GOT3 (cell line): ENCODE measurements at places on chromosomes 4 and X.

GRCh38 chrX:44951572-44952067 is 78.6 kb downstream of the KDM6A start:
- no peak for DNase-seq

- DNase-seq: no peak
Measured at GRCh38 chr4:169210504-169211118, 60.1 kb downstream of the SH3RF1 start.

- no peak for DNase-seq
Measured at GRCh38 chr4:52657618-52658501, 1.2 kb downstream of the USP46 start.

DNA sequence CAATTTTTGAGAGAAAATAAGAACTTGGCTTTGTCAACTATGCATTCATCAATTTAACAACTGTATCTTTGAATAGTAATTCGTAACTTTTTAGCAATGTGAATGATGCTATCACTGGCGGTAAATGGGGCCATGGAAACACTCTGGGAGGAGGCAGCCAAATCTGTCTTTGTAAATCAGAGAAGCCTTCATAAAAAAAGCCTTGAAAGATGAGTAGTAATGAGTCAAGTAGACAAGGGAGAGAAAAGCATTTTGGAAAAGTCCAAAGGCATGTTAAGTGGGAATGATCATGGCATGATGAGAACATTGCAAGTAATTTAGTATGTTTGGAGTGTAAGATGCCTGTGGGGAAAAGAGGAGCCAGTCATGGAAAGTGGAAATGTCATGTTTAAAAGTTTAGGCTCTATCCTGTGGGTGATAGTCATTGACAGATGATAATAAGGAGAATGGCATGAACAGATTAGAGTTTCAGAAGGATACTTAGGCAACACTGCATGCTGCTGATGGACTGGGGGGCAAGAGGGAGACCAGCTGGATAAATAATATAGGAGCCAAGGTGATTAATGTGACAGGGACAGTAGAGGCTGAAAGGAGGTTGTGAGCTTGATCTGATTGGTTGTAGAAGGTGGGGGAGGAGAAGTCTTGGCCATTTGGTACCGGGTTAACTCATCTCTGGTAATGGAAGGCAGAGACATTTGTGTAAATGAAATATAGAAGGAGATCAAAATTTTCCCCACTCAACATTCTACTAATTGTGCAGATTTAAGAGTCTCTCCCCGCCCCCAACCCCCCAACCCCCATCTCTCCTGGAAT is 16.3 kb downstream of the SPRY1 start:
- DNase-seq: no peak

GRCh38 chr4:72319601-72320021 is 249.4 kb downstream of the ADAMTS3 start:
- DNase-seq: no peak

DNA sequence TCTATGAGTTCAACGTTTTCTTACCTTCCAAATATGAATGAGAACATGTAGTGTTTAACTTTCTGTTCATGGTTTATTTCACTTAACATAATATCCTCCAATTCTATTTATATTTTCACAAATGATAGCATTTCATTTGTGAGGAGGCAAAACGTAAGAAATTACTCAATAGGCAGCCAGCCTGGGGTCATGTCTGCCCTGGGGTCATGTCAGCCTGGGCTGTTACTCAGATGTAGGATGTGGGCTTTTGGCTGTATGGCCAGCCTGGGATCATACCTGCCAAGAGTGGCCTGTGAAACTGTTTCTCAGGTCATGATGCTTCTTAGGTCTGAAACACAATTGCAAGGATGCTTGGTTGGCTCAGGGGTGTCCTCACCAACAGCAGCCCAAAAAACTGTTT is 187.0 kb downstream of the FBXO8 start:
- DNase-seq: no peak

DNA sequence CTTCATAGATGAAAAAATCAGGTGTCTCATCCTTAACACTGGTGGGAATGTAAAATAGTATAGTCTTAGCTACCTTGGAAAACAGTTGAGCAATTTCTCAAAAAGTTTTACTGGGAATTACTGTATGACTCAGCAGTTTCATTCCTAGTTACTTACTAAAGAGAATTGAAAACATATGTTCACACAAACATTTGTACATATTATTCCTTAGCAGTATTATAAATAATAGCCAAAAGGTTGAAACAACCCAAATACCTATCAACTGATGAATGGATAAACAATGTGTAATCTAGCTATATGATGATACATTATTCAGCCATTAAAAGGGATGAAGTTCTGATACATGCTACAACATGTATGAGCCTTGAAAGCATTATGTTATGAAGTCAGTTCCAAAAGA is 41.7 kb downstream of the RBM46 start:
- no peak for DNase-seq

DNA sequence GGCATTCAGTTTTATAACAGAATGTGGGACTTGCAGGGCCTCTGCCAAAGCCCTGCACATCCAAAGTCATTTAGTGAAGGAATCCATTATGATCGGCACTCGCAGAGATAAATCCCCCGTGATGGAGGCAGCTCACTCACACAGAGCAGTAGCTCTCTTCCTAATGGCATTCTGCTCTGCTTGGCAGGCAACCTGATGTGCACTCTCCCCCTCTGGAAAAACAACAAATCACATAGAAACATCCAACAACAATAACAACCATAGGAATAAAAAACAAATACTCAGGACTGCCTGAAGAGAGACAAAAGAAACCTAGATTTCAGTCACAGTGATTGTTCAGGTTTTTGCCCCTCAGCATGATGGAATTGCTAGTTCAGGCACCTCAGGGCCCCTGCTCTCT is 59.7 kb downstream of the NAA11 start:
- no peak for DNase-seq

DNA sequence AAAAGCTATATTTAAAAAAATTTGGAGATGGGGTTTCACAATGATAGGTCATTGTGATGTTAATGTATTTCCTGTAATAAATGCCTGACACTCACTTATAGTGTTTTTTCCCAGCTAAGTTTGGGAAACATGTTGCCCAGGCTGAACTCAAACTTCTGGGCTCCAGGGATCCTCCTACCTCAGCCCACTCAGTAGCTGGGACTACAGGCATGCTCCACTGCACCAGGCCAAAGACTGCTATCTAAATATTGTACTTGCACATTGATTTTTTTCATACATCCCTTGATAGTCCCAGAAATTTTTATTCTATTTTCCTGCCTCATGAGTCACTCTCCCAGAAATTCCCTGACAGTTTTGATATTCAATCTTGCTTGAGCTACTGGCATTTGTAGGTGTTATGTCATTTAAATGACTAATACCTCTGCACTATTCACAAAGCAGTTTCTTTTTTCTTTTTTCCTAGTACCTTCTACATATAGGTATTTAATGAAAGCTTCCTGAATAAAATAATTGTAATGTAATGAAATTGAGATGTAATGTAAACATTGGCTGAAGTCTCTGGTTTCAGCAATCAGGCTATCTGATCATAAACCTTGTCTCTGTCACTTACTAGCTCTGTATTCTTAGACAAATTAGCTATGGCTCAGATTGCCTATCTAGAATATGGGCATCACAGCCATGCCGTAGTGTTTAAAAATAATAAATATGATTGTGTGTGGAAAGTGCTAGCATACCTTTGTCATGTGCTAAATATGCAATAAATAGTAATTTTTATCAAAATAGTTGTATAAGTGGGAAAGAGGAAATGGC is 1973.0 kb upstream of the AGA start:
- DNase-seq: no peak

GRCh38 chrX:153639177-153640044 is 7.6 kb upstream of the DUSP9 start:
- DNase-seq: no peak

DNA sequence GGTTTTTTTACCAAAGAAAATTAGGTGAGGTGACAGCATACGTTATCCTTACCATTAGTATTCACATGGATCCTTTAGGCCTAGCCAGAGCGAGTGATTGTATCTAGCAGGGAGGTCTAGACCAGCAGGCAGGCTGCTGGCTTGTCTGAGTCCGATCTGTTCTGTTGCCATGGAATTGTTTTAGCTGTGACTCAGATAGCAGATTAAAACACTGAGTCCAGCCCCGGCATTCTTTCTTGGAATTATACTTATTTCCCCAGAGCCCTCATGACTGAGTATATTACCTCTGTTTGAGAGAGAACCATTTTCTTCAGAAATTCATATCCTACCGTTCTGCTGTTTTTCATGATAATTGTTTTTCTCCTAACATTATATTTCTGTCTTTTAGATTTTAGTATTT is 37.4 kb downstream of the OCRL start:
- DNase-seq: peak; percentile 3

DNA sequence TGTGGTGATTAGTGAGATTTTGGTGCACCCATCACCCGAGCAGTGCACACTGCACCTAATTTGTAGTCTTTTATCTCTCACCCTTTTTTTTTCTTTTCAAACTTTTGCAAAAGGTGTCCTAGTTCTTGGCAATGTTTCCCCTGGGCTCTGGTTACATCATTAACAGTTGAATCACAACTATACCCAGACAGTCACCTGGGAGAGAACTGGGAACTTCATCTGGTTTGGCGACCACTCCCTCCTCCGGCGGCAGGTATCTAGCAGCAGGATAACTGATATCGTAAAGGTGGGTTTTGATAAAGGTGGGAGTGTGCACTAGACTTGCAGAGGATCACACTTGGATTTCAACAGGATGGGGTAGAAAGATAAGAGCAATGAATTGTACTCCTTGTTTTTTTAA is 140.5 kb downstream of the CHIC2 start:
- no peak for DNase-seq

DNA sequence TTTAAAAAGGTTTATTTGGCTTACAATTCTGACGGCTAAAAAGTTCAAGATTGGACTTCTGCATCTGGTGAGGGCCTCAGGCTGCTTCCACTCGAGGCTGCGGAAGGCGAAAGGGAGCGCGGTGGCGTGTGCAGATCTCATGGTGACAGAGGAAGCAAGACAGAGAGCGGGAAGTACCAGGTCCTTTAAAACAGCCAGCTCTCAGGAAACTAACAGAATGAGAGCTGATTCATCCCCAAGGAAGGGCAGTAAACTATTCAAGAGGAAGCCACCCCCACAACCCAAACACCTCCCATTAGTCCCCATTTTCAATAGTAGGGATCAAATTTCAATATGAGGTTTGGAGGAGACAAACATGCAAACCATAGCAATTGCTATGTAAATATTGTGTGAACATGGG is 2144.2 kb upstream of the AGA start:
- no peak for DNase-seq

- no peak for DNase-seq
Measured at GRCh38 chrX:105695451-105695850, 126.9 kb upstream of the NRK start.

DNA sequence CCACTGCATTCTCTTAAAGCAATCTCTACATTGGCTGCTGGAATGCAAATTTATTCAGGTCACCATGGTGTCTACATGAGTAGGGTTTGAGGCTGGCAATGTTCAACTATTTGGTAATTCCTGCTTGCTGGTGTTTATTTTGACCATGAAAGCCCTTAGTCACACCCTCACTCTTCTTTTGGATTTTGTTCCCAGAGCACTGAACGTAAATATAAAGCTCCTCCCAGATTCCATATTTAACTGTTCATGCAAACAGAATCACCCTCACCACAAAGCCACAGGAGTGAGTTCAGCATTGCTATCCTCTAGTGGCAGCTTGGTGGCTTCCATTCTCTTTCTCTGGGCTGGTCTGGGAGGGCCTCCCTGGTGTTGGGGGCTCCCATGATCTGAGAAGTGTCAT is 82.8 kb downstream of the LNX1 start:
- no peak for DNase-seq

GRCh38 chr4:36917413-36917812 is 327.1 kb upstream of the NWD2 start:
- DNase-seq: no peak

DNA sequence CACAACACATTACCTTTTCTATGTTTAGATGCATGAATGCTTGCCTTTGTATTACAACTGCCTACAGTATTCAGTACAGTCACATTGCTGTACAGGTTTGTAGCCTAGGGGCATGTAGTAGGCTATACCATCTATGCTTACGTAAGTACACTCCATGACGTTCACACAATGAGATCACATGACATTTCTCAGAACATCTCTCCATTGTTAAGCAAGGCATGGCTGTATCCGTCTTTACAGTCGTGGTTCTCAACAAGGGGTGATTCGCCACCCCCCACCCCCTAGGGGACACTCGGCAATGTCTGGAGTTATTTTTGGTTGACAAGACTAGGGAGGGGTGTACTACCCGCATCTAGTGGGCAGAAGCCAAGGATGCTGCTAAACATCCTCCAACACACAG is 12.1 kb downstream of the CD99L2 start:
- no peak for DNase-seq

DNA sequence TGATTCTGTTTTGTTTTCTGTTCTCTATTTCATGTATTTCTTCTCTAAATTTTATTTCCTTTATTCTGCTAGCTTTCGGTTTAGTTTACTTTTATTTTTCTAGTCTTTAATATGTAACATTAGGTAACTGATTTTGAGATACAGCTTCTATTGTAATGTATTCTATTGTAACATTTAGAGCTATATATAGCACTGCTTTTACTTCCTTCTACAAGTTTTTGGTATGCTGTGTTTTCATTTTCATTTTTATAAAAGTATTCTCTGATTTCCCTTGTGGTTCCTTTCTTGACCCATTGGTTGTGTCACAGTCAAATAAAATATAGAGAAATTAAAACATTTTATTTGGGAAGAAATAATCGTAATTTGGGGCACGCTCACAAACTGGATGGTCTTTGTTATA is 13.9 kb upstream of the CT47A1 start:
- DNase-seq: no peak

DNA sequence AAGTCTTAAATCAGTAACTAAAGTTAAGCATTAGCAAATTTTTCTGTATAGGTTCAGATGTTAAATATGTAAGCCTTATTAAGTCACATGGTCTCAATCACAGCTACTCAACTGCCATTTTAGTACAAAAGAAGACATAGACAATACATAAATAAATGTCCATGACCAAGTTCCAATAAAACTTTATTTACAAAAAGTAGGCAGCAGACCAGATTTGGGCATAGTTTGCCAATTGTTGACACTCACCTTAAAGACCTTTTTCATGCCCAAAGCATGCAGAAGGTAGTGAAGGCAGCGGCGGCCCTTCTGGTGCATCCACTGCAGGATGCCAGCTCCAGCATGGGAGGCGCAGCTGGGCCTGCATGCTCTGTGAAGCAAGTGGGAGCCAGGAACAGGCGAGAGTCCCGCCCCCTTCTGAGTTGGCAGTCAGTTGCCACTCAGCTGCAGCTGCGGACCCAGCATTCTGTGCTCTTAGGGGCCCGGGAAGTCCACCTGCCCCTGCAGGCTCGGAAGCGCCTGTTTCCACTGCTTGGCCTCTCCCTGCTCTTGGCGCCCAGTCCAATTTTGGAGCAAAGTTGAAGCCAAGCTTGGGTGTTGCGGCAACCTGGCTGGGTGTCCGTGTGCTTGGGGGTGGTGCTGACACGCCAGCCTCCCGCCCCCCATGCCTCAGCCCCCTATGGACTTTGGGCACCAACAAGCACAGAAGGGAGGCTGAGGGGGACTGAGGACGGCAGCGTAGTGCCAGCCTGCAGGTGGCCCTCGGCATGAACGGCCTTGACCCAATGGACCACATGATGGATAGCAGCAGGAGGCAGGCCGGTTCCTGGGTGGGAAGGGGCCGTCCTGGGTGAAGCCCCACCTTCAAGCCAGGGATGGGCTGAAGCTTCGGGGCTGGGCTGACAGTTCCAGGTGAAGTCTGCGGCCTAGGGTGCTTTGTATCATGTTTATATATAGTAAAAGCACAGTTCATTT is 42.4 kb upstream of the PABPC4L start:
- no peak for DNase-seq
